ENCODE measurements at places on chromosomes 7 and 10.
A peak's percentile ranks its signal among the peaks of the same experiment; 100 is the strongest.

GRCh38 chr7:105647591-105647990 lies 66.3 kb upstream of the EFCAB10 start:
- no peak for DNase-seq

- DNase-seq: no peak
Observed at GRCh38 chr7:41692251-41692650, 10.6 kb downstream of the INHBA start.

GRCh38 chr10:11209830-11210181 lies 192.1 kb downstream of the CELF2 start:
- no peak for DNase-seq

DNA sequence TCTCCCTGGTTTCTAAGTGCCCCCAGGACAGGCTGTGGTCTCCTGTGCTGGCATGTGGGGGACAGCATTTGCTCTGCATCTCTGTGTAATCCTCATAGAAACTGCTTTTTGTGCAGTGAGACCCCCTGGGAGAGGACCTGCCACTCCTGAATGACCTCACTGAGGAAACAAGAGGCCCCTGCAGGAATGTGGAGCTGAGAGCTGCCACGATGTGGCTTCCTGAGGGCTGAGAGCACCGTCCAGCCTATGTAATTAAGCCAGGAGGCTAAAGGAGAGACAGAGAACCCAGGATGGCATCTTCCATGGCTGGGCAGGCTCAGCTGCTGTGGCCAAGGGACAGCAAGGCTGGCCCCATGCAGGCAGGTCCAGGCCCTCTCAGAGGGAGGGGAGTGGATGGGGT lies 32.3 kb upstream of the ADGRA1 start:
- no peak for DNase-seq

GRCh38 chr10:15742836-15743235 lies 23.1 kb upstream of the ITGA8 start:
- no peak for DNase-seq

DNA sequence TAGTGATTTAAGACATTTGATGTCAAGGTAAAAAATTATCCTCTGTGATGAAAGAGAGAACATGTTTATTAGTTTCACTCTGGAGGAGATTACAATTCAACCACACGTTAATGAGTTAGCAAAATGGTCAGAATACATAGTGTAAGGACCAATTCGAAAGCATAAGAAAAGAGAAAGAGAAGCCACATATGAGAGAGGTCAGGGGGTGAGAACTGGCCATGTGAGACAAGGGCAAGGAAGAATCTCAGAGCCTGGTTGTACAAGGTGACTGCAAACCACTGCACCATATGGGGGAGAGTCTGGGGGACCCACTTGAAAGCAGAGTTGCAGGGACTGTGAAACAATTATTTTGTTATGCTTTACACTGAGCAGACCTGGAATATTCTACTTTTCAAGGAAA lies 27.7 kb upstream of the BET1 start:
- DNase-seq: no peak

DNA sequence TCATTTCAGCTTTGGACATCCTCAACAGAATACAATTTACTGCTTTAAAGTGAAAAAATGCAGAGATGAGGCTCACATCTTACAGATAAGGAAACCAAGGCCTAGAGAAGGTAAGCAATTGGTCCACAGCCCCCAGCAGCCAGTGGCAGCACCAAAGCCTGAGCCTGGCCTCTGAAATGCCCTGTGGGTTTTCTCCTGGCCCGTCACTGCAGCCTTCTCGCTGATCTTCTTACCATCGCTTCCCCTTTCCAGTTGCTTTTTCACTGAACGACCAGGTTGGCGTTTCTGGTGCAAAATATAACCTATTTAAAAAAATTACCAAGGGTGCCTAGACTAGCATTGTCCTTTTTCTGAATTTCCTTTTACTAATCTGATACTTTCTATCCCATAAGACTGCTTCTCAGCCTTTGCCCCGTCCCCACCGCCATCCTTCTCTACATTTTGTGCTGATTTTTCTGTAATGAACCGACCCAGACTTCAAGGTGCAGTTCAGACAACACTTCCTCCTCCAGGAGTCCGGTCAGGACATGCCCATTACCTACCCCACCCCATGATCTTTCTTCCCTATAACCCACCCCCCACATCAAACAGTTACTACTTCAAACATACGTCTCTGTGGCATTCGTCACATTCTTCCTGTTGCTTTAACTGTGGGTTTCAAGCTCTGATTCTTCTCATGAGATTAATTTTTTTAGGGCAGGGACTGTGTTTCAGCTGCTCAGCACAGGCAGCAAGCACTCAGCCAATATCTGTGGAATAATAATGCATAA lies 289.4 kb downstream of the DNAJB6 start:
- DNase-seq: no peak

DNA sequence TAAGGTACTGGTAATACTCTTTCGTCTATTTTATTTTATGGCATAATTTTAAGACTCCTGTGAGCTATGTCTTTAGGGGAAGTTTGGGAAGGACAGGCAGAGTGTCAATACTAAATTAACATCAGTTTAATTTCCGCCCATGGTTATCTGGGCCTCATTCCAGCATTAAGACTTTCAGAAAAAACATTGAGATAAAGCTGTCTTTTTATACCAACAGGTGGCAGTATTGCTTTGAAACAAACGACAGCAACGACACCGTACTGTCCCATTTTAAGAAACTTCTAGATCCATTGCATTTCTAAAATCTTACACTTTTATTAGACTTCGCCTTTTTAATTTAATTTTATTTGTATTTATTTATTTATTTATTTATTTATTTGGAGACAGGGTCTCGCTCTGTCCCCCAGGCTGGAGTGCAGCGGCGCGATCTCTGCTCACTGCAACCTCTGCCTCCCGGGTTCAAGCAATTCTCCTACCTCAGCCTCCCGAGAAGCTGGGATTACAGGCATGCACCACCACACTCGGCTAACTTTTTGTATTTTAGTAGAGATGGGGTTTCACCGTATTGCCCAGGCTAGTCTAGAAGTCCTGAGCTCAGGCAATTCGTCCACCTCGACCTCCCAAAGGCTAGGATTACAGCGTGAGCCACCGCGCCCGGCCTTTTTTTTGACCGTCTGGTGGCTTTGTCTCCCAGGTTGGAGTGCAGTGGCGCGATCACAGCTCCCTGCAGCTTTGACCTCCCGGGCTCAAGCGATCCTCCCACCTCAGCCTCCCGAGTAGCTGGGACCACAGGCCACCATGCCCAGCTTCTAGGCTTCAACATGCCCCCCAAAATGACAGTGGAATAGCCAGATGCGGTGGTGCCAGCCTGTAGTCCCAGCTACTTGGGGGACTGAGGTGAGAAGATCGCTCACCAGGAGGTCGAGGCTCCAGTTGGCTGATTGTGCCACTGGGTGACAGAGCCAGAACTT lies 78.7 kb upstream of the C1GALT1 start:
- DNase-seq: peak; percentile 66

DNA sequence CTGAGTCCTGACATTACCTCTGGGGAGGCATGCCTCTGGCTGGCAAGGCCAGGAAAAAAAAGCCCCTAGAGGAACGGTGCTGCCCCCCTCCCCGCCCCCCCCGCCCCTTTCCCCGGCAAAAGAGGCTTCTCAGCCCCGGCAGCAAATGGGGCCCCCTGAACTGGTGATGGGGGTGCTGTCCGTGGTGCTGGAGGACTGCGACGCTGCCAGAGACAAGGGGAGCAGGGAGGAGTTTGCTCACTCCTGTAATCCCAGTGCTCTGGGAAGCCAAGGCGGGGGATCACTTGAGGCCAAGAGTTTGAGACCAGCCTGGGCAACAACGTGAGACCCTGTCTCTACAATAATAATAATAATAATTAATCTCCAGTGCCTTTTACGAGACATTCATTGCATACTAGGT lies 23.7 kb downstream of the SRRM3 start:
- DNase-seq: no peak

- DNase-seq: no peak
Observed at GRCh38 chr10:36109399-36110023, 467.4 kb upstream of the FZD8 start.

DNA sequence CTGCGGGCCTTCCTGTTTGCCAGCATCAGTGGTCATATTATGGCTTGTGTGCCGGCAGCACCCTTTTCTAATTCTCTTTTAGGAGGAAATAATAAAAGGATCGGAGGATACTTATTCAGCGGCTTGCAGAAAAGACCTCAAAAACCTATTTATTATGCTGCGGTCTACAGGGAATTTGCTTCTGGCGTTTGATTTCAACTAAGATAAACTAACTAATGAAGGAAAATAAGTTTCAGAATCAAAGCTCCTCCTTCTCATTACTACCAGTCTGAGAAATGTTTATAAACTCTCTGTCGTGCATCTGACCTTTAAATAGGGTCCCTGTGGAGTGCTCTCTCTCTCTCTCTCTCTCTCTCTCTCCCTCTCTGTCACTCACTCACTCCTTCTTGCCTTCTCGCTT lies 335.0 kb upstream of the GLI3 start:
- no peak for DNase-seq

DNA sequence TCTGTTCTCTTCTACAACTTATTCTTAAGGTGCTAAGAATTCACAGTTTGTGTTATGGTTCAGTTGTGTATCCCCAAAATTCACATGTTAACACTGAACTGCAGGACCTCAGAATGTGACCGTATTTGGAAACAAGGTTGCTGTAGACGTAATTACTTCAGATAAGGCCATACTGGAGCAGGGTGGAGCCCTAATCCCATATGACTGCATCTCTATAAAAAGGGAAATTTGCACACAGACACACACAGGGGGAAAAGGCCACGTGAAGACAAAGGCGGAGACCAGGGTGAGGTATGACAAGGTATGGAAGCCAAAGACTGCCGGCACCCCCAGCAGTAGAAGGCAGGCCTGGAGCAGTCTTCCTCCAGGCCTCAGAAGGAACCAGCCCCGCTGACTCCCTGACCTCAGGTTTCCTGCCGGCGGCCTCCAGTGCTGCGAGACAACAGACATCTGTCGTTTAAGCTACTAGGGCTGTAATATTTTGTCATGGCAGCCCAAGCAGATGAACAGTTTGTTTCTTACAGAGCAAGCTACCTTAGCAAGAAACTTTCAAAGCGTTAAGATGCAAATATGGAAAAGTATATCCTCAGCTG lies 98.7 kb downstream of the PROSER2 start:
- no peak for DNase-seq

DNA sequence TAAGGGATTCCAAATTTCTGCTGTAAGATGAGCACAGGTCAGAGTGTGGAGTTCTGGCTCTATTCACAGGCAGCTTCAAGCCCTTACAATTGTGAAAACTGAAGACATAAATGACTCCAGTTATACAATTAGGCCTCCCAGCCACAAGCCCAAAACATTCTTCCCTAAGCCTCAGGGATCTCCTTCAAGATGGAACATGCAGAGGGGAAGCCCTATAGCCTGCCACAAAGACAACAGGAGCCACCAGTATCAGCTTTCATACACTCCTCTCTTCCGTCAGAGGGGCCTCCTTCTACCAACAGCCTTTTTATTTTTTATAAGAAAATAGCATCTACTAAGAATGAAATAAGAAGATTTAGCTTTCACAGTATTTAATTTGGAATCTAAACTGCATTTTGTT lies 46.5 kb downstream of the DLD start:
- DNase-seq: no peak

GRCh38 chr7:44277851-44278250 lies 47.5 kb downstream of the CAMK2B start:
- no peak for DNase-seq

DNA sequence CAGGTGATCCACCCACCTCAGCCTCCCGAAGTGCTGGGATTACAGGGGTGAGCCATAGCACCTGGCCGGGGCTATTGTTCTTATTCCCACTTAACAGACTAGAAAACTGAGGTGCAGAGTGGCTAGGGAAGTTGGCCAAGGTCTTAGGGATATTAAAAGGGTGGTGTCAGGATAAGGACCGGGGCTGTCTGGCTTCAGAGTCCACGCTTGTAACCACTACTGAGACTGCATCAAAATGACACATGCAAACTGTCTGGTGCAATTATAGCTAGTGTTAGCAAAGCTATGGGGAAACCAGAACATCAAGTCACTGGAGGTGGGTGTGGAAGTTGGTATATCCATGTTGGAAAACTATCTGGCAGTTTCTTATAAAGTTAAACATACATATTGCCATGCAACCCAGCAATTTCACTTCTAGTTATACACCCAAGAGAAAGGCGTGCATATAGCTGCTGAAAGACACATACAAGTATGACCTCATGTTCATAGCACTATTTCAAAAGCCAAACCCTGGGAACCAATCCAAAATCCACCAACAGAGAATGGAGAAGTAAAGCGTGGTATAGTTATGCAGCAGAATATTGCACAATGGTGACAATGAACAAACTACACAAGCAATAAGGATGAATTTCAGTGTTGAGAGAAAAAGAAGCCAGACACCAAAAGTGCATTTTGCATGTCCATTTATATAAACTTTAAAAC lies 33.9 kb upstream of the EEPD1 start:
- no peak for DNase-seq

DNA sequence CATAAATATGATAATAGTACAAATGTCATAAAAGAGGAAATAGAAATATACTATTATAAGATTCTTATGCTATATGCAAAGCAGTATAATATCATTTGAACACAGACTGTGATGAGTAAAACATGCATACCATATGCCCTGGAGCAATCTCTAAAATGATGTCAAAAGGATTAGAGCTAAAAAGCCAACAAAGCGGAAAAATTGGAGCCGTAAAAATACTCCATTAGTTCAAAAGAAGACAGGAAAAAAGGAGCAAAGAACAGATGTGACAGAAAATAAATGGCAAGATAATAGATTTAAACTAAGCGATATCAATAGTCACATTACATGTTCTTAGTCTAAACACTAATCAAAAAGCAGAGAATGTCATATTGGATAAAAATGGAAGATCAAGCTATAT lies 191.0 kb upstream of the PLPP4 start:
- no peak for DNase-seq

GRCh38 chr10:95236068-95236903 lies 42.2 kb downstream of the ACSM6 start:
- DNase-seq: no peak

GRCh38 chr10:129952378-129953118 lies 11.5 kb downstream of the EBF3 start:
- DNase-seq: no peak

GRCh38 chr10:124372899-124373298 lies 45.8 kb downstream of the OAT start:
- no peak for DNase-seq

DNA sequence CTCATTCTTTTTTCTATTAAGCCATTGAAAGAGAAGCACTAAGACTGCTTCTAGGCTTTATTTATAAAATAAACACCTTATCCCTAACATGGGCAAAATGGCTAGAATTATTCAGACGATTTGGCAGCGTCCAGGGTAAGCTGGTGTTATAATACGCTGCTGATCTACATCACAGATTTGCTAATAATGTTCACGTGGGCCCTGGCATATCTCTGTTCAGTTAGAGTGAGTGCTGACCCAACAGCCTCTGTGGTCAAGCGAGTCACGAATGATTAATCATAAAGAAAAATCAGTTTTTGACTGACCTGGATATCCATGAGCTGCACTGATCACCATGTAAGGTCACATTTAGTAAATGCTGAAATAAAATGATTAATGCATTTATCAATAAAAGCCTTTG lies 28.4 kb upstream of the CBLL1 start:
- DNase-seq: no peak
